ENCODE measurements at places on chromosomes 13 and 19. TPM values are rescaled to one million over a fixed set of nuclear protein-coding genes. Genes with fewer than 3 reads are reported as not detected.

Gene KIR2DL3
- not detected for total RNA-seq

Gene PRTN3
- total RNA-seq, result not detected

Gene TSSK6
- total RNA-seq, result 4.3 TPM

Gene SAE1
- total RNA-seq, result 70.2 TPM

Gene BEST2
- total RNA-seq, result not detected

Gene MYPOP
- total RNA-seq, result 2.4 TPM

Gene COL5A3
- 4.1 TPM for total RNA-seq

Gene SH2D3A
- not detected for total RNA-seq

Gene SIGLEC10
- total RNA-seq, result not detected

Gene HTR2A
- 6.0 TPM for total RNA-seq

Gene KLK14
- not detected for total RNA-seq

Gene EBI3
- total RNA-seq, result 0.33 TPM
